Activated CD4-positive, alpha-beta T cell treated with anti-CD3 and anti-CD28 coated beads for 1 hour (primary cell): ENCODE measurements at places on chromosomes 12 and 14.

GRCh38 chr12:7376196-7376595, 67.8 kb downstream of the CD163L1 start:
- DNase-seq, result no peak

- no peak for DNase-seq
These were observed 1042.4 kb downstream of the AACS start for GRCh38 chr12:126107659-126108058.

- no peak for DNase-seq
These were observed 87.0 kb downstream of the SAMD4A start for GRCh38 chr14:54653712-54654469.

DNA sequence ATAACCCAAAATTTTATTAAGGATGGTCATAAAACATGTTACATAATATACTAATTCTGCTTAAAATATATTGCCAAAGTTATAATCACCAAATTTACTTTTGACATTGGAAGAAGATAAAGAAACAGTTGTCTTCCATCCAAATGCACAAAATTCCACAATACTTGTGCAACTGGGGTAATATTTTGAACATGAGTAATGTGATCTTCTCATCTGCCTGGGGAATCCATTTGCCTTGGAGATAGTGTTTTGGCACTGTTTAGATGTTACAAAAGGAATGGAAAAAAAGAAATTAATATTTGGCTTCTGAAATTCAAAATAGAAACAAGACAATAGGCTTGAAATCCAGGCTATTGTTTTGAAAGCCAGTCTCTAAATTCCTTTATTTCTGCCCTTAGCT, 9.1 kb downstream of the GPR19 start:
- no peak for DNase-seq

DNA sequence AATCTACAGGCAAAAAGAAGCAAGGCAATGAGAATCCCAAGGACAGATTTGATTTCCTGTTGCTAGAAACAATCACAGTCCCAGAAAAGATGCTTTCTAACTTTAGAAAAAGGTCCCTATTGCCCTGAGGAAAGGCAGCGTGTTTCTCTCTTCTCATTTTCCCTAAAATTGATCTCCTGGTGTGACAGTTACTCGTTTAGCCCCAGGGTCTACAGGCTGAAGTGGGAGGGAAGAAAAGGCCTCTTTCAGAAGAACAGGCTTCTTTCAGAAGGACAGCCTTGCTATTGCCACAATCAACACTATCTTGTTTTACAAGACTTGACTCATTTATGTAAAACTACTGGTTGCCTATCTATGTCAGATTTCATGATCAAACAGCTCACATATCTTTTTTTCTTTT, 121.8 kb upstream of the OR4E1 start:
- no peak for DNase-seq

GRCh38 chr14:35337269-35338255, 45.4 kb downstream of the PSMA6 start:
- no peak for DNase-seq

DNA sequence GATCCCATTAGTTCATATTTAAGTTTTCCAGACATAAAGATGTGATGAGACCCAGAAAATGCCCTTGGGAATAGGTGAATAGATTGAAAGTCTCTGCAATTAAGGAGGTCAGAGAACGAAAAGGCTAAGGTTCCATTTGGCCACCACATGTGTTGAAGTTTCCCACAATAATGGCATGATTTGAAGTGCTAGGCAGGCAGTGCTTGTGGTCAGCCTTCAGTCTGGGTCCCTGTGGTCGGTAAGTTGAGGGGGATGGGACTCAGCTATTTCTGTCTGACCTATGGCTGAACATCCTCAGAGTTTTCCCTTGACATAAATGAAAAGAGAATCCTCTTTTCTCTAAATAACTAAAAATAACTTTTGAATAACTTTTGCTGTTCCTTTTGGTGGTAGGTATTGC, 92.4 kb downstream of the PELI2 start:
- DNase-seq, result no peak

DNA sequence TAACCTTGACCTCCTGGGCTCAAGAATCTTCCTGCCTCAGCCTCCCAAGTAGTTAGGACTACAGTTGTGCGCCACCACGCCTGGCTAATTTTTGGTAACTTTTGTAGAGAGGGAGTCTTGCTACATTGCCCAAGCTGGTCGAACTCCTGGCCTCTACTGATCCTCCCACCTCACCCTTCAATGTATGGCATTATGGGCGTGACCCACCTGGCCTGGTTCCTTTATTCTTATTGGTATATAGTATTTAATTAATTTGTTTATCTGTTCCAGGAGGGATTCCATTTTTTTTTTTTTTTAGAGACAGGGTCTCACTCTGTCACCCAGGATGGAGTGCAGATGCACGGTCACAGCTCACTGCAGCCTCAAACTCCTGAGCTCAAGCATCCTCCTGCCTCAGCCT, 40.9 kb upstream of the EAPP start:
- no peak for DNase-seq

DNA sequence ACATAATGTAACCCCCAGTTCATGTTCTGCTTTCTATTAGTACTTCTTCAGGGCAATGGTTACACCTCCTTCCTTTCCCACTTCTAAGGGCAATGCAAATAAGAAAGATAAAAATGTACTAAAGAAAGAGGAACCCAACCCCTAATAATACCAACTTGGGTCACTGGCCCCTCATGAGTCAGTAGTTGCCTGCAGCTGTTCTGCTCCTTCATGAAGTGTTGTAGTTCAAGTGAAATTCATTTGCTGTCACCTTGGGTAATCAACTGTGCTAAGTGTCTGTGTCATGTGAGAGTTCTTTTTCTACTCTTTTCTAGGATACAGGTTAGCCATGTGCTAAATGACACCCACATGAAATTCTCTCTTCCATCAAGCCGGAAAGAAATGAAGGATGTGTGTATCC, 91.8 kb downstream of the PLXNC1 start:
- DNase-seq, result no peak

DNA sequence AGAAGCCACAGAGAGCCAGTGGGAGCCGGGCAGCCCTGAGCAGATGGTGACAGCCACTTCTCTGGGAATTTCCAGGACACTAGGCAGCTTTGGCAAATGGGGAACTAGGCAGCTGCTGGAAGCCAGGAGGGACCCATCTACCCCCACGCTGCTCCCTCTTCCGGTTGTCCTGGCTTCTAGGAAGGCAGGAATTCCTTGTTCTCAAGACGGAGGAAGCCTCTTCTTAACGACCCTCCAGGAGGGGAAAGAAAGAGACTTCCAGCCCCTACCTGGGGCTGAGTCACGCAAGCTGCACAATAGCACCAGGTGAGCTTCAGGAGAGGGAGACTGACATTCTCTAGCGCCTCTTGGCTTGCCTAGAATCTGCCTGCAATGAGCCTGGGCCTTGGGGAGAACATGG, 141.5 kb downstream of the ANO2 start:
- DNase-seq, result no peak

- DNase-seq, result no peak
These were observed 637.8 kb downstream of the DIO2 start for GRCh38 chr14:79573486-79573885.

- DNase-seq, result no peak
These were observed 55.4 kb downstream of the SUSD6 start for GRCh38 chr14:69666690-69667211.

DNA sequence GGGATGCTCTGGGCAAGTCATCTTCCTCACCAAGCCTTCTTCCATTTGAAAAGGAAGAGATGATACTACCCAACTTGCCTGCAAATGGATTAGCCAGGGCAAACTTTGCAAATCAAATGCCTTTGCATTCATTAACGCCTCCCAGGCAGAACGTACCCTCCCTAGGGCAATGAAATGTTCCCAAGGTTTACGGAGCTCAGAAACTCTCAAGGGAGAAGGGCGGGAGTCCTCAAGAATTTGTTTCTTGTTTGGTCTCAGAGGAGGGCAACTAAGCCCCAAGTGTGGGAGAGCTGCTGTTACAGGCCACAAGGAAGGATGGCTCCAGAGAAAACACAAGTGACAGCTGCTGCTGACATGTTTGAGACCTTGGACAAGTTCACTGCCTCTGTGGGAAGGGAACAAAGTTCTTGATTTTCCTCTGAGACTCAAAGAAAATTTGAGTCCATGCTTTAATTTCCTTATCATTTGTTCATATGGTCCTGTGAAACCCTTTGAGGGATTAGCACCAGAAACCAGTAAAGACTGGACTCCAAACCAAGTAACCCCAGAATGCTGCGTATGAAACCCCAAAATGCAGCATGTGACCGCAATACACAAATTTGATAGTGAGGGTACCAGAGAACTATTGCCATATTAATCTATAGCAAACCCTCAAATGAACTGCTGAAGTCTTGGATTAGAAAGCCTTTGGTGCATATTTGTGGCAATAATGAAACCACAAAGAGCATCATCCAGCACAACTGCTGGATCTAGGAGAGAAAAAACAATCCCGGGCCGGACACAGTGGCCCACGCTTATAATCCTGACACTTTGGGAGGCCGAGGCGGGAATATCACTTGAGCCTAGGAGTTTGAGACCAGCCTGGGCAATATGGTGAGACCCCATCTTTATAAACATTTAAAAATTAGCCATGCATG, 22.9 kb downstream of the SPTB start:
- DNase-seq, result no peak

GRCh38 chr14:63205866-63206265, 1.6 kb downstream of the RHOJ start:
- DNase-seq, result no peak

- no peak for DNase-seq
These were observed 61.6 kb downstream of the RAD51B start for GRCh38 chr14:67881225-67881624.

- DNase-seq, result no peak
These were observed 234.0 kb downstream of the EGLN3 start for GRCh38 chr14:33716921-33717320.

- no peak for DNase-seq
These were observed 33.5 kb upstream of the KCNA5 start for GRCh38 chr12:5010151-5010550.

DNA sequence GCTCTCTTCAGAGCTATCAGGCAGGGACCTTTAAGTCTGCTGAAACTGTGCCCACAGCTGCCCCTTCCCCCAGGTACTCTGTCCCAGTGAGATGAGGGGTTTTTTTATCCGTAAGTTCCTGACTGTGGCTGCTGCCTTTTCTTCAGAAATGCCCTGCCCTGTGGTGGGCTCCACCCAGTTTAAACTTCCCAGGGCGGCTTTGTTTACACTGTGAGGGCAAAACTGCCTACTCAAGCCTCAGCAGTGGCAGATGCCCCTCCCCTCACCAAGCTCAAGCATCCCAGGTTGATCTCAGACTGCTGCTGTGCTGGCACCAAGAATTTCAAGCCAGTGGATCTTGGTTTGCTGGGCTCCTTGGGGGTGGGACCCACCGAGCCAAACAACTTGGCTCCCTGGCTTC, 46.9 kb upstream of the SLC16A7 start:
- no peak for DNase-seq

- no peak for DNase-seq
These were observed 518.4 kb downstream of the MED13L start for GRCh38 chr12:115758877-115759620.

GRCh38 chr14:38357557-38357956, 101.7 kb upstream of the CLEC14A start:
- no peak for DNase-seq

DNA sequence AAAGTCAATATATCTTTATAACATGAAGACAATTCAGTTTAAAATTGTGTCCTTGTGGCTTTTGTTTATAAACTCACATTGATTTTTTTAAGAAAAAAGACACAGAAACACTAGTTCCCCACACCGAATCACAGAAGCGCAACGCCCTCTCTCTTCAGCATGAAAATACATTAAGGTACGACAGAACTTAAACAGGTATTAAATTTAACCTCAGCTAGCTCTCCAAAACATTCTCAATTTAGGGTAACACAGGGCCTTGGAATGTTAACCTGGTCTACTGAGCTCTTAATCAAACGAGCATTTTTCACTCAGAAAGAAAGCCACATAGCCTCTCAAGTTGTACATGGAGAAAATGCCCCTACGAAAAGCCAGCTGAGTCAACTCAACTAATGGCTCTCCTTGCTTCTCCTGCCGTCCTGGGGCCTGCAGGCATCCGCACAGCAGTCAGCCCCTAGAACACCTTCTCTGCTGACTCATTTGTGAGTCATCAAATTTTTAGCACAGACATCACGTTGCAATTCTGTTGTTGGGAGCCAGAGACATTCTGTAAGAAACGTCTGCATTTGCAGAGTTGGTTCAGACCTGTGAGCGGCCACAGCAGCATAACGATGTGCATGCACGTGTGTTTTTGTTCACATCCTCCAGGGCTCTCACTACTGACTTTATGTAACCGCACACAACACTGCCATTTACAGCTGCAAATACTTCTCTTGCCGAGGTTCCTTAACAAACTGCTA, 141.6 kb downstream of the ITPR2 start:
- no peak for DNase-seq

DNA sequence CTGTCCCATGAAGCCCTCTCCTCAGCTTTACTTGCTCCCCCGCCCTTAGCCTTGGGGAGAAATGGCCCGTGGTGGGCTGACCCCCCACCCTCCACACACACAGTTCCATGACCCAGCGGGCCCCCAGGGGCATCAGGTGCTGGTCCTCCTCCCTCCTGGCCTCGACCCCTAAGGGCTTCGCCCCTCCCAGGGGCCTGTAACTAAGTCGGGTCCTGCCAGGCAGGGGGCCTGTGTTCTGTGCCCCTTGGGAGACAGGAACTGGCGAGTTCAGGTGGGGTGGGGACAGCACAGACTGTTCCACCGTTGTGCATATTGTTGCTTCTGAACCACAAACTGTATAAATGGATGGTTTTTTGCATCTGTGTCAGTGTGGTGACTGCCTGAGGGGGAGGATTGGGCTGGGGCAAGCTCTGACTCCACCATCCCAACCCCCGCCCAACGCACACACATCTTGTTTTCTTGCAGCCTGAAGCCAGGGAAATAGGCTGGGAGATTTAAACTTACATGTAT, 8.8 kb downstream of the TAMALIN start:
- DNase-seq, result no peak

GRCh38 chr14:63513756-63514155, 29.4 kb downstream of the PPP2R5E start:
- no peak for DNase-seq
